ENCODE measurements at places on chromosomes 6 and 20.

- DNase-seq, result no peak
Observed at GRCh38 chr6:163449076-163449475, 34.6 kb downstream of the QKI start.

DNA sequence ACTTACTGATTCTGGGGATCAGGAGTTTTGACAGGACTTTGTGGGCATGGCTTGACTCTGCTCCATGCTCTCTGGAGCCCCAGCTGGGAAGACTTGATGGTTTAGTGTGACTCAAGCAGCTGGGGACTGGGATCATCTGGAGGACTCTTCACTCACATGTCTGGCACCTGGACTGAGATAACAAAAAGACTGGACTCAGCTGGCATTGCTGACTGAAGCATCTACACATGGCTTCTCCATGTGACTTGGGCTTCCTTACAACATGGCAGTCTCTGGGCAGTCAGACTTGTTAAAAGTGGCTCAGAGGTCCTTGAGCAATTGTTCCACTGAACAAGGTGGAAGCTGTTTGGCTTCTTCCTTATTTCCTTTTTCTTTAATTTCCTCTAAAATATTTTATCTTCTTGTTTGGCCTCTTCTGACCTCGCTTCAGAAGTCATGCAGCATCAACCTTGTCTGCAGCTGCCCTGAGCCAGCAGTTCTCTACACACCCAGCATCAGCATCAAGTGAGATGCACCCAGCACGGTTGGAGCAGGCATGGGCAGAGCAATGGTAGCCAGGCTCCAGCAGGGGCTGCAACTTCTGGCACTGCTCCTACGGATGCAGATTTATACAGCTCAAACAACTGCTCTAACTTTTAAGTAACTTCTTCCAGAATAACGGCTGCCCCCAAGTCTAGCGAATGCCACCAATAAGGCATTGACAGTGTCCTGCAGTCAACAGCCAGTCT, 5.6 kb upstream of the HM13 start:
- no peak for DNase-seq

DNA sequence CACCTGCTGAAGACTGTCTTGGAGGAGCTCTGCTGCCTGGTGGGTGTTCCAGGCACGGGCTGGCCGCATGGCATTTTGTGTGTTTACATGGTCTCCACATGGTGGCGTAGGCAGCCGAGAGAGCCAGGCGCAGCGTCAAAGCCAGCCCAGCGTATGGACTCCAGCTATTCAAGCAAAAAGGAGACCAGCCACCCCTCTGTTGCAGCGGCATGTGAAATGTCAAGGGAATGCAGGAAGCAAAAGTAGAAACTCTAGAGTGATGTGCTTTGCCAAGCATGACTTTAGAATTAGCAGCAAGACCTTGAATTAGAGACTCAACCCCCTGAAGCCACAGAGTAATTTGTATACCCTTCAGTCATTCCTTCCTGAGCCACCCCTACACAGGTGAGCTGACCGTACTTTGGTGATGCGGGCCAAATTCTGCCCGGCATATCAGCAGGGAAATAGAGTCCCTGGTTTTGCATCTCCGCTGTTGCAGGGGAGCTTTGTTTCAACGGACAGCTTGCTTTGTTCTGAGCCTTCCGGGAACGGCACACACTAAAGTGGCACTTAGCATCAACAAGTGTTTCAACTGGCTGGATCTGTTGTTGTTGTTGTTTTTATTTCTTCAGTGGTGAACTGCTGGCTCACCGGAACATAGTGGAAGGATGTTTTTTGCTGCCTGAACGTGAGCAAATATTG, 48.5 kb downstream of the FNDC1 start:
- no peak for DNase-seq

GRCh38 chr20:44006126-44006525, 91.5 kb downstream of the TOX2 start:
- no peak for DNase-seq

GRCh38 chr20:2255926-2256531, 39.8 kb upstream of the TGM3 start:
- no peak for DNase-seq

DNA sequence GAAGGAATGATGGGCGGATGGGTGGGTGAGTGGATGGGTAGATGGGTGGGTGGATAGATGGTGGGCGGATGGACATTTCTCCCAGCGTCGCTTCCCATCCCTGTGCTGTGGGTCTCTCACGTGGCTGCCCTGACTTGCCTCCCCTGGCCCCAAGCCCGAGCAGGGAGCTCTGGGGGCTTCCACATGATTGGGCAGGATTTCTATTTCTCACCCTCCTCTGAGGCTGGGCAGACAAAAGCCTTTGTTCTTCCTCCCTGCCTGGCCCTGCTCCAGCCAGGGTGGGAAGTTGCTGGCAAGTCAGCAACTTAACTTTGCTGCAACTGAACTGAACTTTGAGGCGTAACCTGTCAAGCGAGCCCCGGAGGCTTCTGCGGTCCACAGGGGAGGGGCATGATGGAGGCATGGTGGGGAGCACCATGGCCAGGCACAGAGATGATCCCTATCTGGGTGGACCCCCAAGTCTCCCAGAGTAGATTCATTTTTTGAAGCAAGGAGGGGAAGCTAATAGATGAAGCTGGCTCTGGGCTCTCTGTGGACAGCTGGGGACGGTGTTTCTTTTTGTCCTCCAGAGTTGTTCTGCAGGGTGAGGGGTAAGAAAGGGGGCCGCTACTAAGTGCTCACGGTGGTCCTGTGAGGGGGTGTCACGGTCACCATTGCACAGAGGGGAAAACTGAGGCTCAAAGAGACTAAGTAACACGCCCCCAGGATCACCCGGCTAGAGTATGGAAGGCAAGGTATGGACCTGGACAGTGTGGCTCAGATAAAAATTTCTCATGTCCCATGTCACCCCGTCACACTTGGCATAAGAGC, 140.1 kb downstream of the CEBPB start:
- no peak for DNase-seq

DNA sequence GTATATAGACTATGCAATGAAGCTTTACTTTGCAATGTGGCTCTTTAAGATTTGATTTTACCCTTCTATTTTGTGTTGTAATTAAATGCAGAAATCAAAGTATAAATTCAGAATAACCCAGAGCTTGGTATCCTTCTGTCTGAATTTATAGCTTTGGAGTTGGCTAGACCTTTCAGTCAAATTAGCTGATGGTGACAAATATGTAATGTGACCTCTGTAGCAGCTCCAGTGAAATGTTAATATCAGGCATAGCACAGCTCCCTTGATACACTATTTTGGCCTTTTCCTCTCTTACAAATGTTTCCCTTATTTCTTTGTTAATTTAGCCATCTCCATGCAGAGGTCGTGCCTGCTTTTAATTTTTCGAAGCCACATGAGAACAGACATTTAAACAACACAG, 11.1 kb downstream of the CBFA2T2 start:
- DNase-seq, result no peak

- DNase-seq, result no peak
Observed at GRCh38 chr6:42091718-42092023, 41.3 kb downstream of the TAF8 start.

GRCh38 chr6:90319044-90319443, 22.4 kb upstream of the BACH2 start:
- no peak for DNase-seq

GRCh38 chr20:62208795-62209755, 11.0 kb downstream of the HRH3 start:
- no peak for DNase-seq

GRCh38 chr6:53327017-53327395, 21.7 kb downstream of the ELOVL5 start:
- no peak for DNase-seq

DNA sequence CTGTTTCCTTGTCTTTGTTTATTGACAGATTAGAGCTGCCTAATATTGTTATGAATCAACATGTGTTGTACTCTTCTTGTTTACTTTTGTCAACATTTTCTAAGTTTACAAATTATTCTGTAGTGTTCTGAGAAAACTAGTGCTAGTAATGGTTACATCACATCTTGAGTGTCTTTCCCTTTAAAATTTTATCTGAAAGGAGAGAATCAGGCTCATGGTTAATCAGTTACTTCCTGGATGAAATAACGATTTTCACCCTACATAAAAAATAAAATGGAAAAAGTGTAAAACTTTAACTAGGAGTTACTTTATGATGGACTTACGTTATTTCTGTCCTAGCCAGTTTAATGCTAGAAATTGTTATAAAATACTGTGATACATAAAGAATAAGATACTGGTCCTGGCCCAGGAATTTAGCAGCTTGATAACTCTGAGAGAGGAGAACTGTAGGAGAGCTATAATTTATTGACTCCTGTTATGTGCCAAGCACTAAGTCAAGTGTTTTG, 26.4 kb upstream of the BMP5 start:
- no peak for DNase-seq

DNA sequence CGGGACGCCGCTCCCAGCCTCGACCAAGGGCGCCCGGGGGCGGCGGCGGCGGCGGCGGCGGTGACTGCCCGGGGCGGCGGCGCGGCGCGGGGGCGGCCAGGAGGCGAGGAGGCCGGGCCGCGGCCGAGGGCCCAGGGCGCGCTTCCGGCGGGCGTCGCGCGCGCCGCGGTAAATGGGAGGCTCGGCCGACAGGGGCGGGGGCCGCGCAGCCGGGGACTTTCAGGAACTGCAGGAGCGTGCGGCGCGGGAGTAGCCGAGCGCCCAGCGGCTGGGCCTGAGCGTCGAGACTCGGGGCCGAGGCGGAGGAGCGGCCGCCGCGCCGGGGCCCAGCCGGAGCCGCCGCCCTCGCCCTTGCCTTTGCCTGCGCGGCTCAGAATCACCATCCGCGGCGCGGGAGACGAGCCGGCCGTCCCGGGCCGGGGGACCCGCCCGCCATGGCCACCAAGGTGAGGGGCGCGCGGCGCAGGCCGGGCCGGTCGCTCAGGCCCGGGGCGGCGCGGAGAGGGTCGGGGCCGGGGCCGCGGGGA, at the start of gene SNX9:
TSS of gene SNX9 (plus strand) at position 246 of the 527 bp plus-strand sequence. CDS start at position 435, 189 bp downstream.
- DNase-seq, result no peak

DNA sequence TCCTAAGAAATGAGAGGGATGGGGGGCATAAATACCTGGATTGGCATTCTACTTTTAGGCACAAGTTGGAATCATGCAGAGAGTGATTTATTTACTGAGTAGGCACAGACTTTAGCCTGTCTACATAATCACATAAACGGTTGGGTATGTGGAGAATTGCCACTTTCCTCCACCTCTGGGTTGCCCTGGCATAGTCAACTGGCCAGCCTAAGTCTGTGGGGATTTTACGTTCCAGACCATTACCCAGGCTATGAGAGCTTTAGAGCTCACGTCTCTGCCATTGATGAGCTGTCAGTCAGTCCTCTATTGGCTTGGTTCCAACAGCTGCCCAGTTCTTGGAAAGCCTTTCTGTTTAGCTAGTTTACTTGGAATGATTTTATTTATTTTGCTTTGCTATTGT, 5.0 kb upstream of the BHLHE23 start:
- DNase-seq, result no peak

All from stimulated activated CD8-positive, alpha-beta memory T cell treated with anti-CD3 and anti-CD28 coated beads, Interleukin-15, amount 100 ng/mL, for 4 hours (primary cell).